CD4-positive, alpha-beta T cell treated with Interleukin-15 for 1 hour (primary cell): ENCODE measurements at places on chromosomes 5 and 9.

GRCh38 chr5:168790671-168791250 lies 211.6 kb upstream of the PANK3 start:
- DNase-seq = no peak

DNA sequence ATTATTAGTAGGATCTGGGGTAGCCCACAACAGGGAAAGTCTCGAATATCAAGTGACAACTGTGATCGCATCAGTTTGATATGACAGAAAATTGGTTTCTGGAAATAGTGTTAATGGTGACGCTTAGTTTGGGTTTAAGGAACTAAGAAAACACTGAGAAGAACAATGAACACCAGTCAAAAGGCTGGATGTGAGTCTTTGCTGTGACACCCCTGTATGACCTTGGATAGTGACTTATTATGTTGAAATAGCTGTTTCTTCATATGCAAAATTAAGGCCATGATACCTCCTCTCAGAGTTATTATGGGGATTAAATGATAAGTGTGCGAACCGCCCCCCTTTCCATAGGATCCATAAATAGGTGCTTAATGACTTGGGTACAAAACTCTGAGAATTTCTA lies 926 bp downstream of the DNAJC25 start:
- DNase-seq = no peak

DNA sequence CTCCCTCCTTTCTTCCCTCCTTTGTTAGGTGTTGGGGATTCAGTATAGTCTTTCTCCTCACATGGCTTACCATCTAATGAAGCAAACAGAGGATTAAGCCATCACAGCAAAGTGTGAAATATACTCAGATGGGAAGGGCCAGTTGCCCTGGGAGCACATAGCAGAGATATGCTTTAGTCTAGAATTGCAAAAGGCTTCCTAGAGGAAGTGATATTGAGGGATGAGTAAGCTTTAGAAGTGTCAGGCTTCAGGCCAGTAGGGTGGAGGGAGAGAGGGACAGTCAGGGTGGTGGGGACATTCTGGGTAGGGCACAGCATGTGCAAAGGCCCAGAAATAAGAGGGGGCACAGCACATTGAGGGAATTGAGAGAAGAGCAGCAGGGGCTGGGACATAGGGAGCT lies 46.2 kb upstream of the GLRA1 start:
- no peak for DNase-seq

DNA sequence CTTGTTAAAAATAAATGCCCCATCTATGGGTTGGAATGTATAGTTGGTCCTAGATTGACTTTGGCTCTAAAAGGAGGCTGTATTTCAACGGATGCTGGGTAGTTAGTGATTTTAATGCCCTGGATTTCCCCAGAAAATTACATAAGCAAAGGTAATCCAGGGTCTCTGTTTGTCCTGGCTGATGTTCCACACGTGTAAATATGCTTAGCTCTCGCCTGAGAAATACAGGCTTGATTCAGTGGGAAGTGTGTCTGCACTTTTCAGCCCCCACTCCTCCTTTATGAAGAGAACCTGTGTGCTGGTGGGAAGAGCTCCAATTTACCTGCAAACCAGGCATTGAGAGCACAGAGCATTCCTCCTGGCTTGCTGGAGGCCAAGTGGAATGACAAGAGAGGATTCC lies 294.6 kb upstream of the CLINT1 start:
- DNase-seq = no peak

GRCh38 chr9:81724242-81724889 lies 35.0 kb upstream of the TLE1 start:
- DNase-seq = no peak

- no peak for DNase-seq
Measured at GRCh38 chr9:11973011-11973410, 720.2 kb upstream of the TYRP1 start.

DNA sequence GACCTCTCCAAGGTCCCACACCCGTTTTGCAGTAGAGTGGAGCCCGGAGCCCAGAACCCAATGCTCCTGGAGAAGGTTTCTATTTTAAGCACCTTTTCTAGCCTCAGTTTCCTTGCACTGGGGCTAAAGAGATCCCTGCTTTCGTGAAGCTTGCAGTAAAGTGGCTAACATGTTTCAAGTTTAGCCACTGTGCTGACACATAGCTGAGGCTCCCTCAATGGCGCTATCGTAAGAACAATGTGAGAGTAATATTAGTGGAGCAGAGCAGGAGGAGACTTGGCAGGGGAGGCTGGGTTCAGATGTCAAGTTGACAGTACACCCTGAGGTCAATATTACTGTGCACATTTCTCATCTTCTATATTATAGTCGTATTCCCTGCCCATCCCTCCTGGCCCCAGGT lies 7.9 kb downstream of the CTXN3 start:
- no peak for DNase-seq

DNA sequence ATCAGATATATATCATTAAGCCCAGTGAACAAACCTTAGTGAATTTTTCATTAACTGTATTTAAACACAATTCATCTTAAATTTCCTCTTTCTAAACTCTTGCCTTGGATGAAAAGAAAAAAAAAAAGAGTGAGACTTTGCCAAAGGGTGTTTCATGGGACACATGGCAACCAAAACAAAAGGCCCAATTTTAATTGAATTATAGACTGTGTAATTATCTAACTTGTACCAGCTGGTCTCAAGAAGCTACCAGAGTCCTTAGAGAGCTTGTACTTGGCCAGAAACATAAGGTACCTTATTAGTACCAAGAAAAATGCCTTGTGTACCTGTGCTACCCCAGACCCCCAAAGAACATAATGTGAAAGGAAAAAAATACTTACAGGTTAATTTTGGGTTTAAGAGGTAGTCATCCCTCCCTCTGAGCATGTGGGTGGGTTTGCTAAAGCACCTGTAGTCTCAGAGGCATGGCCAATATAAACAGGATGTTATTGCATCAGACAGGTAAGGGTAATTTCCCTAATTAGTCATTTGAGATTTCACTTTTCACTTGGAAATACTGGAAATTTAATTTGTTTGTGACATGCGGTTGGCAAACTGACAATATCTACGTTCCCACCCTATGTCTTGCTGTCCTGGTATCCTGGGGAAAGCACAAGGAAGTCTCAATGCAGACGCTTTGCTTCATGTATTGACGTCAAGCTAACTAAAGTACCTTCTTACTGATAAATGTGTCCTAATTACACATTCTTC lies 90.1 kb downstream of the SNCAIP start:
- no peak for DNase-seq

DNA sequence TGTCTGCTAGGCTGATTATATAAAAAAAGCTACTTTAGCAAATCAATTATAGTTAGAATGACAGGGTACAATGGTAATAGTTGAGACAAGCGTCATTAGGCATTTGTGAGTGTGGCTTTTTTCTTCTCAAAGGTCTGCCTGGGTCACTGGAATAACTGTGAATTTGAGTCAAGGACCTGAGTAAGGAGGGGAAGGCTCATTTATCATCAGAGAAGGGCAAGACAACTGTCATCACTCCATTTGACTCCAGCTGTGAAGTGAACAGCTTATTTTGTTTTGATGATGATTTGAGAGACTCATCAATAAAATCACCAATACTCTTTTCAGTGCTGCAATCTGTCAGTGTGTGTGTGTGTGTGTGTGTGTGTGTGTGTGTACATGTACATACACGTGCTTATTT lies 118.6 kb downstream of the MAT2B start:
- no peak for DNase-seq

- DNase-seq = no peak
Measured at GRCh38 chr9:111957856-111958631, 61.4 kb downstream of the UGCG start.

GRCh38 chr5:23332650-23333251 lies 174.7 kb upstream of the PRDM9 start:
- no peak for DNase-seq

GRCh38 chr9:38024036-38024681 lies 44.9 kb downstream of the SHB start:
- DNase-seq = no peak

- peak; percentile 67 for DNase-seq
Measured at GRCh38 chr5:134524272-134524825, 1.1 kb upstream of the JADE2 start.

DNA sequence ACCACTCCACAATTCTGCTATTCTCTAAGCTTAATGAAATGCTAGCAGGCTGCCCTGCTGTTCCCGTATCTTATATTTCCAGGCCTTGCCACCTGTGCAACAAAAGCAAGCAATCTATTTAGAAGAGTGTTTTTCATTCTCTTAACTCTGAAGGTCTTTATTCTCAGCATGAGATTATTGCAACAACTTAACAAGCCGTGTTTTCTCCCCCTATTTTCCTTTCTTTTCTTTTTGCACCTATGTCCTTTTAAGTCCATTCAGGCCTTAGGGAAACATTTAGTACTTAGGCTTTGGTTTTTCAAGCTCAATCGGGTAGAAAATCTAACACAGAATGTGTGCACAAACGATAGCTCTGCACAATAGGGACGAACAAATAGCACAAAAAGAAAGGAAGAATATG lies 89.6 kb upstream of the DMRTA1 start:
- no peak for DNase-seq
